Hematopoietic multipotent progenitor cell treated with erythropoietin and hydrocortisone succinate and interleukin-3 and kit ligand, for 8 days (in vitro differentiated cells): ENCODE measurements at places on chromosomes 6 and 20.

- no peak for DNase-seq
Observed at GRCh38 chr20:42155586-42155985, 537.4 kb upstream of the CHD6 start.

- no peak for DNase-seq
Observed at GRCh38 chr20:10665791-10666190, 8.0 kb downstream of the JAG1 start.

DNA sequence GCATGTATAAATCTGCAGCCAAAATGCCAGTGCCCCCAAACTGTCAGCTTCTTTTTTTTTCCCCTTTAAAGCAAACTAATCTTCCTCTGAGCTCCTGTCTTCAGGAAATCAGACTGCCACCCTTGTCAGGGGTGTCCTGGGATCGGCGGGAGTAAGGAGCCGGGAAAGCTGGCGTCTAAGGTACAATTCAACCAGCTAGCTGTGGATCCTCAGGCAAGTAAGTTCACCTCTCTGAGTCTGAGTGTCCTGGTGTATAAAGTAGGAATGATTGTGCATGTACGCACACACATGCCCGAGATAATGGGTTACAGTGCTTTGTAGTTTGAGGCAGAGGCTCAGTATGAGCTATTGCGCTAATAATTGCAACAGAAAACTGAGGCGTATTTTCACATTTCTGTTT lies 98.3 kb downstream of the ANKRD60 start:
- no peak for DNase-seq

DNA sequence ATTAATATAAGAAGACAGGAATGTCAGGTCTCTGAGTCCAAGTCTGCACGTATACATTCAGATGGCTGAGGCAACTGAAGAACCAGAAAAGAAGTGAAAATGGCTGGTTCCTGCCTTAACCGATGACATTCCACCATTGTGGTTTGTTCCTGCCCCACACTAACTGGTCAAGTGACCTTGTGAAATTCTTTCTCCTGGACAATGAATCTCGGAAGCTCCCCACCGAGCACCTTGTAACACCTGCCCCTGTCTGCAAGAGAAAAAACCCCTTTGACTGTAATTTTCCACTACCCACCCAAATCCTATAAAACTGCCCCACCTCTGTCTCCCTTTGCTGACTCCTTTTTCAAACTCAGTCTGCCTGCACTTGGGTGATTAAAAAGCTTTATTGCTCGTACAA lies 140.4 kb downstream of the SYNE1 start:
- DNase-seq: no peak

DNA sequence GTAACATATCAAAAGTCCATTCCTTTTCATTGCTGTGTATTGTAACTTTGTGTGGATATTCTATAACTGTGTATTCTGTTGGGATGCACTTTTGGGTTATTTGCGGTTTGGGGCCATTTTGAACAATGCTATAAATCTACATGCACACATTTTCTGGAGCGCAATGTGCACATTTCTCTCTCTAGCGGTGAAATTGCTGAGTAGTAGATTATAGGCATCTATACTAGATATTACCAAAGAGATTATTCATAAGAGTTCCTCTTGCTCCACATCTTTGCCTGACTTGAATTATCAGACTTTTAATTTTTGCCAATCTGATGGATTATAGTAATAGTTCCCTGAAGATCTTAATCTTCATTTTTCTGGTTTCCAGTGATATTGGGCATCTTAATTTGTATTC lies 18.3 kb upstream of the FRK start:
- no peak for DNase-seq

- no peak for DNase-seq
Observed at GRCh38 chr6:34056305-34057108, 89.4 kb downstream of the GRM4 start.

- DNase-seq: no peak
Observed at GRCh38 chr6:55250400-55250799, 76.1 kb downstream of the HCRTR2 start.

- no peak for DNase-seq
Observed at GRCh38 chr20:18692447-18692846, 104.6 kb downstream of the DTD1 start.

GRCh38 chr6:88301256-88301655 lies 135.1 kb upstream of the CNR1 start:
- no peak for DNase-seq

- DNase-seq: peak; percentile 71
Observed at GRCh38 chr6:84093441-84094435, 60.2 kb downstream of the MRAP2 start.

DNA sequence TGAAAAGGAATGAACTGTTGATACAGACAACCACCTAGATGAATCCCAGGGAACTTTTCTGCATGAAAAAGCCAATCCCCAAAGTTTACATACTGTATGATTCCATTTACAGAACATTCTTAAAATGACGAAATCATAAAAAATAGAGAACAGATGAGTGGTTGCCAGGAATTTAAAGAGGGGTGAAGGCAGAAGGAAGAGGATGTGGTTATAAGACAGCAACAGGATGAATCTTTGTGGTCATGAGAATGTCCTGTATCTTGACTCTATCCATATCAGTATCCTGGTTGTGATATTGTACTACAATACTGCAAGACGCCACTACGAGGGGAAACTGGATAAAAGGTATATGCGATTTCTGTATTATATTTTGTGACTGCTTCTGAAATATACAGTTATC lies 70.1 kb upstream of the EMILIN3 start:
- DNase-seq: peak; percentile 7

DNA sequence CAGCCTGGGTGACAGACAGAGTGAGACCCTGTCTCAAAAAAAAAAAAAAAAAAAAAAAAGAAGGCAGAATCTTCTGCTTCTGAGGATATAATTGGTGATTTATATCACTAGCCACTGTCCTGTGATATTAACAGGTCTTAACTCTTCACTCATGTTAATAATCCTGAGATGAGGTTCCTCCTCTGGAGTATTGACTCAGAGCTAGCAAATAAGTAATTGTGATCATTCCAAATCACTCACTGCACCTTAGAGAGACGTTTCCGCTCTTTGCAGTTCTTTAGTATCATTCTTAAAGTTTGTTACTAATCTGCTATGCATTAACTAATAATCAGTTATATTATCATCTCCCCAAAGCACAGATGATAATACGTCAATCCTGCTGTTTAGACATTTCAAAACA lies 41.6 kb upstream of the NOX3 start:
- no peak for DNase-seq
